ENCODE measurements at places on chromosomes 3 and 15.

DNA sequence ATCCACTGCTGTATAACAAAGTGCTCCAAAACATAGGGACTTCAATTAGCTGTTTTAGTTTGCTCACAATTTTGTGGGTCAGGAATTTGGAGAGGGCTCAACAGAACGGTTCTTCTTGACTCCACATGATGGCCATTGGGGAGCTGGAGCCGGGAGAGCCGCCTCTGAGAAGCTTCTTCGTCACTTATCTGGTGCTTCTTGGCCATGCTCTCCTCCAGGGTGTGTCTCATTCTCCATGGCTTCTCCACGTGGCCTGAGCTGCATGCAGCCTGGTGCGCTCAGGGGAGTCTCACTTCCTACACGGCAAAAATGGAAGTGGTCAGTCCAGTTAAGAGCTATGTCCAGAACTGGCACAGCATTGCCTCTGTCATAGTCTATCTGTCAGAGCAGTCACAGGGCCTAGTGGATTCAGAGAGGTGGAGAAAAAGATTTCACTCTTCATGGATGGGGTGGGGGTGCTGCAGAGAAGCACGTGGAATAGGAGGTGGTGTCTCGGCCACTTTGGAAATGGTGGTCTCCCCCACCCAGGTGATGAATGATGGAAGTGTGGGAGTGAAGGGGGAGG lies 26.3 kb upstream of the PRR23E start:
- DNase-seq, result no peak

GRCh38 chr3:20861454-20861853 lies 675.4 kb upstream of the SGO1 start:
- no peak for DNase-seq

DNA sequence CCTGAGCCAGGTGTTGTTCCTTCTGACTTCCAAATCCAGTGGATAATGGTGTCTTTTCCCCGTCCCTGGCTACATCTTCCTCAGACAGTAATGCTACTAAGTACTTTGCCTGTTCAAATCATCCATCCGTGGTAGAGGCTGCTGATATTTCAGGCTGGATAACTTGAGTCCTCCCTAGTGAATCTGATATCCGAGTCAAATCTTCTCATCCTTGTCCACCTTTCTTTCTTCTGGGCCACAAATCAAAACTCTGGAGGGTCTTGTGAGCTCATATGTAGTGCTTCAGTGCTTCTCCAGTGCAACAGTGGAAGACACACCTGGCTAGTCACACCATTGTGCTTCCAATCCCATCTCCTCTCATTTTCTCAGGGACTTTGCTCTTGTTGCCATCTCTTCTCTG lies 11.2 kb downstream of the SH3GL3 start:
- no peak for DNase-seq

DNA sequence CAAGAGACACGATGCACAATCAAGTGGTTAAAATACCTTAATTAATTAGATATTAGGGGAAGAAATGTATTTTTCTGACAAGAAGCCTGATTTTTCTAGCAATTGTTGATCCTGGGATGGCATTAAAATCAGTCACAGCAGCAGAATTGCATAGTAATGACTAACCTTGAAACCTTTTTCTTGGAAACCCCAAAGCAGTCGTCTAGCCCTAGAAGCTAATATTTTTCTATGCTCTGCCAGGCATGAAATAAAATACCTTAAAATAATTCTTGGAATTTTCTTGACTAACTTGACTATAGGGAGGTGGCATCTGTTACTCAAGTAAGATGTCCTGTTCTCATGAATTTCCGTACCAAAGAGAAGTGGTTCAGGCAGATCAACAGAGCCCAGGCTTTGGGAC lies 204.1 kb downstream of the THRB start:
- DNase-seq, result no peak

DNA sequence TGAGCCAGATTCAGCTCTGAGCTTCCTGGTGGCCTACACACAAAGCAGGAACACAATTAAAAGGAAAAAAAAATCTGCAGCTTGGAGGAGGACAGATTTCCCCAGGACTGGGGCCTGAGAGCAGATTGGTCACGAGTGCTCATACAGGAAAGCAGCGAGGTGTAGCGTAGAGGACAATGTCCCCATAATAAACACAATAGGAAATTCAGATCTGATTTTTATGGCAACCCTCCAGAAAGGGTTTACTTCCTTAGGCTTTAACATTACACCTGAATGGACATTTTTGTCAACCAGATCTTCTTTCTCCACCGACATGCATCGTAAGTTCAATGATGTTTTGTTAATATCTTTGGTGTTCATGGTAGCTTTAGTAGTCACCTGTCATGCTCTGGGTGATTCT lies 23.3 kb downstream of the SLC6A20 start:
- no peak for DNase-seq

GRCh38 chr3:178690571-178690970 lies 154.3 kb downstream of the KCNMB2 start:
- DNase-seq, result no peak

- no peak for DNase-seq
These were observed 213.8 kb downstream of the NR2F2 start for GRCh38 chr15:96544162-96544756.

GRCh38 chr15:28946803-28947202 lies 61.0 kb downstream of the APBA2 start:
- DNase-seq, result no peak

DNA sequence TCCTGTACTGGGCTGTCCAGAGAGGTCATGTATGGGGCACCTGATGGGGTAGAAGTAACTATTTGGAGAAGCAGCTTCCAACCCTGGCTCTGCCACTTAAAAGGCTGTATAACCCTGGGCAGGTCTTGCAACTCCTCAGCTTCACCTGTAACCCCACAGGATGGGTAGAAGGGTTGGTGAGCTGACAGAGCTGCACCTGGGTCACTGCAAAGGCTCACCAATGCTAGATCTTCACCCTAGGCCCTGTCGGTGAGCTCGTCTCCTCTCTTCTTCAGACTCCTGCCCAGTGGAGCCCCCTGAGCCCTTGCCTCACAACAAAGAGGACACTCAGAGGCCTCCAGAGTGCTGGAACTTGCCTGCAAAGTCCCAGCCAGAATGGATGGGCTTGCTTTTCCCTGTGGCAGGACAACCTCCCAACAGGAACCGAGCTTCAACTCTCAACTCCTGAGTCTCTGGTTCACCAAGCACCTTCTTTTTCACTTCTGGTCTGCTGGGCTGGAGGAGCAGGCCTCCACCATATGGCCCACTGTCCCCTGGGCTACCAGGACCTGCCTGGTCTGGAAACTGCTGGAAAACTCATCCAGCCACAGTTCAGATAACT lies 45.9 kb downstream of the XXYLT1 start:
- no peak for DNase-seq

- peak; percentile 70 for DNase-seq
These were observed 17.7 kb downstream of the PTH1R start for GRCh38 chr3:46895204-46895660.

GRCh38 chr3:41525303-41526064 lies 326.2 kb downstream of the CTNNB1 start:
- DNase-seq, result no peak

GRCh38 chr3:134369861-134370596 lies 4.2 kb downstream of the AMOTL2 start:
- no peak for DNase-seq

DNA sequence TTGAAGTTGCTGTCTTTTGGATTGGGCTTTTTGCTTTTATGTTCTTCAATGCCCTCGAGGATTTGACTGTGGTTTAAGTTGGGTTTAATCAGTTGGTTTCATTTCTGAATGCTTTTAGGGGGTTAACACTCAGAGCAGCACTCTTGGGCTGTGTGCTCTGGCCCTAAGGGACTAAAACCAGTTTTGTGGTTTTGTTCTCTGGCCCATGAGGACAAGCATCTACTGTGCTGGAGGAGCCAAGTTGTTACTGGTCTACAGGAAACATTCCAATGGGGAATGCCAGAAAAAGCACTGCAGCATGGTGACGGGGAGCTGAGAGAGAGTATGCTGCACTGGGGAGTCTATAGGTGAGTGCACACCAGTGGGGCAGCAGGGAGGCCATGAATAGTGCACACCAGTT lies 596.9 kb downstream of the ZBBX start:
- DNase-seq, result no peak

GRCh38 chr15:31402511-31403056 lies 75.9 kb downstream of the KLF13 start:
- DNase-seq, result no peak

GRCh38 chr3:135538123-135538522 lies 427.4 kb upstream of the PPP2R3A start:
- no peak for DNase-seq

GRCh38 chr3:71120012-71120411 lies 463.5 kb downstream of the FOXP1 start:
- no peak for DNase-seq

GRCh38 chr3:112086875-112087524 lies 811 bp downstream of the C3orf52 start:
- DNase-seq, result no peak

DNA sequence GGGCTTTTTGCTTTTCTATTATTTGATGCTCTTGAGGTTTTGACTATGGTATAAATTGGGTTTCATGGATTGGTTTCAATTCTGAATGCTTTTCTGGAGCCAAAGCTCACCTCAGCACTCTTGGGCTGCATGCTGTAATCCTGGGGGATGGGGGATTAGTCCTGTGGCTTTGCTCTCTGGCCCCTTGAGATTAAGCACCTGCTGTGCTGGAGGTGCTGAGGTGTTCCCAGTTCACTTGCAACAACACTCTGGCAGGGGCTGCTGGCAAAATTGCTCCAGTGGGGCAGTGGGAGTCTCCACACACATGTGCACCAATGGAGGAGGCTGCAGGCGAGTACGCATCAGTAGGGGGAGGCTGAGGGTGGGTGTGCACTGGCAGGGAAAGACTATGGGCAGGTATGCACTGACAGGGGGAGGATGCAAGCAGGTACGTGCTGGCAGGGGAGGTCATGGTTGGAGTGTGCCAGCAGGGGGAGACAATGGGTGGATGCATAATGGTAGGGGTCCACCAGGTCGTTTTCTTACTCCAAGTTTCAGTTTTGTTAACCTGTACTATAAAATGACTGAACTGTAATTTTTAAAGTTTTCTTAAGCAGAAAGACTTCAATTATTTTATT lies 489.2 kb downstream of the FGF12 start:
- no peak for DNase-seq

GRCh38 chr3:105933871-105934270 lies 65.1 kb upstream of the CBLB start:
- no peak for DNase-seq

GRCh38 chr3:138653567-138653966 lies 45.0 kb downstream of the FAIM start:
- DNase-seq, result no peak

DNA sequence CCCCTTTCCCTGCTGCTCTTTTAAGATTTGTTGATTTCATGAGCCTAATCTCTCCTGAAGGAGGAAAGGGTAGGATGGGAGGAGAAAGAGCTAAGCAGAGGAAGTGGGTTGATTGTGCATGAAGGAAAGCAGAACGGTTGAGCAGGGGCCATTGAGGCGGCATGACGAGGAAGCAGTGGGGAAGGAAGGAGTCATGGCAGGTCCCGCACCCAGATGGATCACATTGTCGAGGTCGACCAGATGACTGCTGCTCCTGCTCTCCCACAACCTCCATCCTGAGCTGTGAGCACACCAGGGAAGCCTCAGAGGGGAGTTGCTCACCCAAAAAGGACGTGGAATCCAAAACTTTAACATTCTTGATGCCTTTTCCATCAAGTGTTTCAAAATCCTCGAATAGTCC lies 42.8 kb downstream of the ABTB1 start:
- no peak for DNase-seq

DNA sequence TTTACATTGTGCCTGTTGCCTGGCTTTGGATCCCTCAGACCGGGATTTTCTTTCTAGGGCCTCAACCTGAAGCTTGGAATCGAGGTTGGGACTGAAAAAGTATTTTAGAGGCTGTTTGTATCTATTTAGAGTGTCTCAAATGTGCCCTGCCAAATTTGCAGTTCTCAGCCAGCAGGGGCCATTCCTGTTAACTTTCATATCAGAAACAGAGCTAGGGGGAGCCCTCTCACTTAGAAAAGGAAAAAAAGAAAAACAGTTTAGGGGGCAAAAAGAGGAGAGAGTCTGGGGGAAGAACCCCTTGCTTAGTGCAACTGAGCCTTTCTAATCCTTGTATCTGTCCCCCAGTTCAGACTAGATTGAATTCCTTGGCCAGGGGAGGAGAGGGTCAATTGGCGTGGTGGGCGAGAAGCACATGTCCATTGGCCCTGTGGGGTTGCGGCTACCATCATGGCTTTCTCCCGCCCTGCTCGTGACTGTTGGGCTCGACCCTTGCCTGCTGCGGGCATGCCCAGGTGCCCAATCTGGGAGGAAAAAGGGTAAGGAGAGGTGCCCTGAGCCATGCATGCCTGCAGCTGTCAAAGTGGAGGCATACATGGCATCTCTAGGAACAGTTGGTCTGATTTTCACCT lies 101.6 kb downstream of the CFAP44 start:
- DNase-seq, result no peak

GRCh38 chr3:72439321-72440183 lies 408.7 kb downstream of the SHQ1 start:
- DNase-seq, result no peak

GRCh38 chr3:12148183-12148940 lies 10.3 kb downstream of the TIMP4 start:
- DNase-seq, result no peak

DNA sequence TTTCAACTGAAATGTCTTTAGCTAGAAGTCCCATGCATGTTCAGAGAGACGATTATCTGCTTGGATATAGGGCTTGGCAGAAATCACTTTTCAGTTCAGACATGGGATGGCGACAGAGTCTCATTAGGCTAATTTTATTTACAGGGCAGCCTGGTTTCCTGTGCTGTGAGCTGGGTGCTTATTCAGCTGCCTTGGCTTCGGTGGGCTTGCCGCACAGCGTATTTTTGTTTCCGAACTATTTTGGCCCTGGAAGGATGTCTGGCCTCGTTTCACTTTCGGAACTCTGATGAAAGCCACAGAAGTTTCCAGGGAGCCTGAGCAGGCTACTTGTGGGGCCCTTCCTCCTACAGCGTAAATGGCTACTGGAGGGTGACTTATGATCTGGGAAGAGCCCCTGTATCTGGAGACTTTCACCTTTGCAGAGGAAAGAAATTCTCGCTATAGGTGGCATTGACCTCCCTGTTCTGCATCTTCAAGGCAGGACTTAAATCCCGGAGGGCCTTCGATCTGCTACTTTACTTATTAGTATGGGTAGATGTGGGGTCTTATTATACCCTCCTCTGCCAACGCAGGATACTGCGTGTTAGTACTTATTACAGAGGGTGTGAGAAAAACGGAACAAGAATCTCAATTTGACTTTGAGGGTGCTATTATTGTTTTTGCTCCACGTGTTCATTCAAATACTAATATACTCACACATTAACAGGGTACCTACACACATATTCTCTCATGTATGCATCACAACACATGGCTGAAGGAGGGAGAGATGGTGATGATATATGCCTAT lies 364.0 kb upstream of the RBMS3 start:
- no peak for DNase-seq

DNA sequence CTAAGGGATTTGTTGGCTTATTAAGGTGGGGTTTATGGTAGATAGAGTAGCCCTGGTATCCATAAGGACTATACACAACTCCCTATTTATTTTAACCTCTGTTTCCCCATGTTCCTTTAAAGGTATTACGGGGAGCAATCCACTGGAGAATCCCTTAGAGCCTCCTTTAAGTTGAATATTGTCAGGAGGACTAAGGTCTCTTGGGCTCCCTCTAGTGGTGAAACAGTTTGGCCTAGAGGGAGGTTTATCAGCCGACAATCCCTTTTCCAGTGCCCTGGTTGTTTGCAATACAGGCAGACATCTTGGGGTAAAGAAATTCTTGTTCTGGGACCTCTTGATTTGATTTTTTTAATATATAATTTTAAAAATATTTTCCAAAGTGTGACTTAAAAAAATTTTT lies 12.9 kb downstream of the OPA1 start:
- no peak for DNase-seq

- DNase-seq, result peak; percentile 56
These were observed 75.6 kb downstream of the BFSP2 start for GRCh38 chr3:133475245-133476010.

GRCh38 chr3:71152892-71153265 lies 430.6 kb downstream of the FOXP1 start:
- no peak for DNase-seq

All from GM12891 (cell line).